ENCODE measurements at places on chromosomes 4 and X.

DNA sequence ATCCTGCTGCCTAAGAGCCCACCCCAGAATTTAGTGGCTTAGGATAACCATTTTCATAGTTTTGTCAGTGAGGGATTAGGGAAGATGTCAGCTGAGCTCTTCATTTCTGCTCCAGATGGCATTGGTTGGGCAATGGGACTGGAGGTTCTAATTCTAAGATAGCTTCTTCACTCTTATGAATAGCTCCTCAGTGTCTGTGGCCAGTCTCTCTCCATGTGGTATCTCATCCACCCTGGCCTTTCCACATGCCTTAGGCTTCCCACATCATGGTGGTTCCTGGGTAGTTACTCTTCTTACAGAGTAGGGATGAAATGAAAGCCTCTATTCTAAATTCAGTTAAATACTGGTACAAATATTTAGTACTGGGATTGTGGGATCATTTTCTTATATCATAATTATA, 31.3 kb downstream of the REPS2 start:
- DNase-seq: no peak

GRCh38 chrX:17968367-17968766, 107.3 kb upstream of the RAI2 start:
- no peak for DNase-seq

DNA sequence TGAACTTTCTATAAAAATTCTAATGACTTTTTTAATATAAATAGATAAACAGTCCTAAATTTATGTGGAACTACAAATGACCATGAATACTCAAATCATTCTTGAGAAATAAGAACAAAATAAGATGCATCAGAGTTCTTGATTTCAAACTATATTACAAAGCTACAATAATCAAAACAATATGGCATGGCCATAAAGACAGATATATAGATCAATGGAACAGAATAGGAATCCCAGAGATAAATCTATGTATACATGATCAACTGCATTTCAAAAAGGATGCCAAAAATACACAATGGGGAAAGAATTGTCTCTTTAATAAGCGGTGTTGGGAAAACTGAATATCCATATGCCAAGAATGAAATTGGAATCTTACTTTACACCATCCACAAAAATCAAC, 98.4 kb upstream of the IL15 start:
- no peak for DNase-seq

DNA sequence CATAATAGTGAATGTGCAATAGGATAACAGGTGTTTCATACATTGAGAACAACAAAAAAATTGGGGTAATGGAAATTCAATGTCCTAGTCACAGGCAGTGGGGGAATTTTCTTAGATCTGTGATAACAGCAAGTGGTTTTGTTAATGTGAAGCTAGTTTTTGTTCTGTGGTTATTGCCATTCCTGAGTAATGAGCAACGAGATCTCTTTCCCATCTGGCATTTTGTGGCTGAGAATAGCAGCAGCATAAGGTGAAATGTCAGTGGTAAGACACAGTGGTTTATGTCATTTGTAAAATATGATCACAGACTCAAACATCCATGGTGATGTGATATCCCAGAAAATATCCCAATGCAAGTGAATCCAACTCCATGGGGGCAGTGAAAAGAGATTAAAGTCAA, 497.5 kb downstream of the KCNIP4 start:
- DNase-seq: no peak
